ENCODE measurements at places on chromosomes 2 and 18.

- no peak for DNase-seq
Observed at GRCh38 chr18:62583376-62583775, 60.6 kb downstream of the ZCCHC2 start.

DNA sequence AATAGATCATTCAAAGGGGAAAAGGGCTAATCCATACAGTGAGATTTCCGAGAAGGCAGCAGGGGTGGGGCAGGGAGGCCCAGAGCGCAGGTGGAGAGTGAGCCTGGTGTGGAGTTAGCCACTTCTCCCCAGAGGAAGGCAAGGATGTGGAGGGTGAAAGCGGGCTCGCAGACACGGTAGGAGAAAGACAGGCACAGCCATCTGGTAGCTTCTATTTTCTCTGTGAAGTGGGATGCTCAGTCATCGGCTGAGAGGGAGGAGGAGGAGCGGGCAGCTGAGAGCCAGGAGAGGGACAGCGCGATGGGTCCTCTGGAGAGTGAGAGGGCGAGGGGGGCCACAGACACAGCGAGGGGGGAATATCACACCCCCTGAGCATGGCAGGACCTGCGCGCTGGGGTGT, 153.3 kb upstream of the NDUFV2 start:
- DNase-seq: no peak

DNA sequence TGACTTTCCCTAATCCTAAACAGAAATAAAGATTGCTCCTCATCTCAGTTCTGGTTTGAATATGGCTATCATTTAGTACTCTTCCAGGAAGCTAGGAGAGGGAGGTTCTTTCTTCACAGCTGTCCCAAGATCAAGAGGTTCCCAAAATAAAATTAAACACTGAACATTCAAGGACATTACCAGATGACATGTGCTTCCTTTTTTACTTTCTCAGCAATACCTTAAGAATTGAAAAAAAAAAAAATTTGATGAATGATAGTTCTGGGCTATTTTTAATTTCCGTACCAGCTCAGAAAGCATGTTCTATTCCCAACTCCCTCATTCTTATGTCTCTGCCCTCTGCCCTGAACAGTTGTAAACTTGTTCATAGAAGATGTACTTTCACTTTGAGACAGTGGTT, 61.7 kb upstream of the MYL1 start:
- no peak for DNase-seq

DNA sequence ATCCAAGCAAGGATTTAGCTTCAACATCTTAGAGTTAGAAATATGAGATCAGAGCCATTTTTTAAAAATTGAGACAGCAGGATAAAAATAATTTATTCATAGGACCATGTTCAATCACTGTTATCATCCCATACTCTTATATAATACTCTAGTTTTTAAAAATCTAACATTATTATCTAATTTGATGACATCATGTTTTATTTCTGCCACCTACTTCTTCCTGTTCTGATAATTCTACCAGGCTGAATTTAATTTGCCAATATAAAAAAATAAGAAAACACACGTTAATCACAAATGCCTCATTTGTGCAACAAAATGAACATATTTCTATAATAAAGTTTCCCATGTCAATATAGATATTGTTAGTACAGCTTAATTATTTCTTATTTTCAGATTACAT, 621.7 kb downstream of the KCNJ3 start:
- DNase-seq: no peak

- peak; percentile 67 for DNase-seq
Observed at GRCh38 chr2:118223992-118224894, 136.0 kb downstream of the INSIG2 start.

GRCh38 chr18:55875371-55875901, 287.4 kb upstream of the TCF4 start:
- DNase-seq: no peak

DNA sequence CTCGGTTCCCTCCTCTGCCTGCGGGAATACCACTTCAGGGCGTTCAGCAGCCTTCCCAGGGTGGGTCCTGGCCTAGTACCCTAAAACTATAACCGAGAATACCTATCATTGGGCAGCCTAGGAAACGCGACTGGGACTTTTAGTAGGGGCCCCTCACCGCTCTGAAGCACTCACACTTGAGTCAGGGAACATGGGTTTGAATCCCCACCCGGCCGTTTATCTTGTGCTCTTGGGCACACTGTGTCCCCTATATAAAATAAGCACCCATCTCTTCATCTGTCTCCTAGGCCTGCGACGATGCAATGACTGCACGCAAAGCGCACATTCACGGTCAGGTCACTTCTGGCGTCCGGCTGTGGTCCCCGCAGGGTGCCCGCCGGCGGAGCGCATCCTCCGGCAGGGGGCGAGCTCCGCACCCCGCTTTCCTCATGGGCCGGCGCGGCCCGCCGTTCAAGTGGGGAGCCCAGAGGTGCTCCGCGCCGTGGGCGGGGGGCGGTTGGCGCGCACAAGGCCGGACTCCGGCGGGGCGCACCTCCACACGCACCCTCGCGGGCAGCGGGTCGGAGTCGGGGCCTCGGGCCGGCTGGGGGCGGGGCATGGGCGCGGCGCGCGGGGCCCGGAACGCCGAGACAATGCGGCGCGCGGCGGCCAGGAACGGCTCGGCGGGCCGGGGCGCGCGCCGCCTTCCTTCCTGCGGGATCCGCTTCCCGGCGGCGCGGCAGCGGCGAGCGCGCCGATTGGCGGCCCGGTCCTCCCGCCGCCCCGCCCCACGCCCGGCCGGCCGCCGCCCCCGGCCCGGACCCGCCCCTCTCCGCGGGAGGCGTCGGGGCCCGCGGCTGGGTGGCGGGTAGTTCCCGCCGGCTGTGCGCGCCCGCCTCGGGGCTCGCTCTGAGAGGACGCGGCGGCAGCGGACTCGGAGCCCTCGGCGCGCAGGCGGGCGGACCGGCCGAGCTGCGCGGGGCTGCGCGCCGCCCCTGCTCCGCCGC, at the start of gene ASAP2:
Gene ASAP2, plus strand, starts transcription at position 850 of the 986 bp plus-strand sequence. CDS start 293 bp downstream, outside the sequence.
- peak; percentile 80 for DNase-seq

All from GM13976 (cell line).